Heart left ventricle (tissue), 16 donors: ENCODE measurements at places on chromosomes 5 and 9. TPM values are rescaled to one million over a fixed set of nuclear protein-coding genes. Genes with fewer than 3 reads are reported as not detected.

The GABRB2 gene
- total RNA-seq = not detected

The ATP6V1G1 gene
- total RNA-seq = 72.2 TPM

The REEP2 gene
- total RNA-seq = 3.4 TPM

DNA sequence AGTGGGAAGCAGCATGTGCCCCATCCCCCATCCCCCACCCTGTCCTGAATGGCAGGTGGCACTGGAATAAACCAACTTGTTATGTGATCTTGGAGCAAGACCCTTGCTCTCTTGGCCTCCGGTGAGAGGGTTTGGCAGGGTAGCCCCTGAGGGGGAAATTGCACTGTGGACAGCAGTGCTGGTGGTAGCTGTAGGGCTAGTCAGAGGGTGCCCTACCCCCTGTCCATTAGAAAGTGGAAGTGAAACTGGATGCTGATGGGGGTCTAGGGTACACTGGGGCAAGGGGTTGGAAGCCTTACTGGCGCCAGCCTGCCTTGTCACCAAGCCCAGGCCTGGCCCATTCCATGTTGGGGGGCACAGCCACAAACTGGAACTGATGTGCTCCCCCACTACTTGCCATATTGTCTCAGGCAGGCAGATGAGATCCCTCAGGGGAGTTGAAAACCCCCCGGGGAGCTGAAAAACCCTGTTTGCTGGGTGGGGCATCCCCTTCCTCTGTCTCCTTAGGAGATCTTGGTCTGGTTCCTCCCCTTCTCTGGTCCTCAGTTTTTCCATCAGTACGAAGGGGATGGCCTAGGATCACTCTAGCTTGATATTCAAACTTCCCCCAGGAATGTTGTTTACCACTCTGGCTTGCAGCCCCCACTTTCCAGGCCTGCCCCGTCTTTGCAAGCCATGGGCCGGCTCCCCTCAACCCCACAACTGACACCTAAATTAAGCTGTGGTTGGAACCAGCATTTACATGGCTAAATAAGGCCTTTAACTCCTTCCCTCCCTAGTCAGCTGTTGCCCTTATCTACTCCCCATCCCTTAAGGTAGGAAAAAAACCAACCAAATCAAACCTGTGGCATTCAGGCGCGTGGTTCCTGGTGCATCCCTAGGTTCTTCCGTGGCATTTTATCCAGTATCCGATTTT lies 14.4 kb upstream of the SYNPO start:
- no peak for DNase-seq

GRCh38 chr9:92637886-92638620 lies 31.9 kb downstream of the IPPK start:
- DNase-seq = no peak

DNA sequence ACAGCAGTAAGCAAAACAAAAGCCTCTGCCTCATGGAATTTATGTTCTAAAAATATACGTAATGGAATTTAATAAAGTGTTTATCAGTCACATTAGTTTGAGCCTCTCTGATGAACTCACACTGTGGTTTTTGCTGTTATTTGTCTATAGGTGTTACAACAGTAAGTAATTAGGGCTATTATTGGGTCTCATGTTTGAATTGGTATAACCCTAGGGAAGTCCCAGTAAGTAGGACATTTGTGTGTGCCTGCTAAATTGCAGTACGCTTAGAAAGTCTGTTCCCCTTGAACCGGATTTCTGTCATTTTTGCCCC lies 197.6 kb downstream of the NR3C1 start:
- no peak for DNase-seq

GRCh38 chr9:124939944-124940343 lies 939 bp downstream of the GOLGA1 start:
- DNase-seq = no peak

DNA sequence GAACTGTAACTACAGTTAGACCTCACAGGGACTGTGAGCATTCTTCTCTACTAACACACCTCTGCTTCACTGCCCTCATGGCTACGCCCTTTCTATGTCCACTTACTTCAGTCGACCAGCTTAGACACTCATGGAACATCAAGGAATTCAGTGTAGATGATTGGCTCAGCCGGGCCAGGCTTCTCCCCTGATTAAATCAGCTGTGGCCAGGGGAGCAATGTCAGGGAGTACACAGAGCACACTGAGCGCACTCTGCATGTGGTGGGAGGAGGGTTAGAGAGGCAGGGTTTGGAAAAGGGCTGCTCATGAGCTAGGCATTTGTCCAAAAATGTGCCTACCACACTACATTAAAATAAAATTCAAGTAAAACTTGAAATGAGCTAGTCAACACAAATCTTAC lies 400.5 kb downstream of the ARRDC3 start:
- no peak for DNase-seq

The PDGFRB gene
- total RNA-seq = 112 TPM
